ENCODE measurements at places on chromosomes 2 and 18.

GRCh38 chr18:35174745-35175144 lies 66.1 kb upstream of the ZNF397 start:
- DNase-seq, result no peak

DNA sequence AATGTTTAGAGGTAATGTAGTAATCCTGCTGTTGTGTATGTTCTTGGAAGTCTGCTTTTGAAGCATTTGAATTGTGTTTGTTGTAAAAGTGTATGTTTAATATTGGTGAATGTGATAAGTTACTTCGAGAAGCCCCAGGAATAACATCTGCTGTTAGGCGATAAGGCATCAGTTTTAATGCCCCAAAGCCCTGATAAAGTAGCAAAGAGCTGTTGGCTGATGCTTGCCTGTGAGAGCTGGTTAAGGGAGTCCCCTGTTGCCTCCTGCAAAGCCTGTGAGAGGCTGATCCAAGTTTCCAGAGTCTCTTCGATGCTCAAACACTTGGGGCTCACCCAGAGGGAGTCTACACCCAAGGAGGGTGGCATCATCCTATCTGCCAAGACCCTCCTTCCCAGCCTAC lies 110.3 kb downstream of the RNF152 start:
- DNase-seq, result no peak

DNA sequence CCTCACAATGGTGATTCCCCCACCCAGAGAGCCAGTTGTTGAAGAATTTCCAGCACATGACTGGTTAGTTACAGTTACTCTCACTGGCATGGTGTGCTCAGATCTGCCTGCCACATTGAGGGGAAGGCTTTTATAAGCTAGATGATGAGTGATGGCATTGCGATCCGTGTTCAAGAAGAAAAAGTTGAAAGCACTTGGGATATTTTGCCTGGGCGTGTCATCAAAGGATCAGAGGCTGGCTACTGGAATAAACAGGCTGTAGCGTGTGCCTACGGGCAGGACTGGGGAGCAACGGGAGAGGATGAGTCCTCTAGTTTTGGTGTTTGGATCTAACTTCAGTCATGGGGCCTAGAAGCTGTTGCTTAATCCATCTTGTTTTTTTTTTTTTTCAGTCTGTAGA lies 175.0 kb downstream of the SETBP1 start:
- no peak for DNase-seq

DNA sequence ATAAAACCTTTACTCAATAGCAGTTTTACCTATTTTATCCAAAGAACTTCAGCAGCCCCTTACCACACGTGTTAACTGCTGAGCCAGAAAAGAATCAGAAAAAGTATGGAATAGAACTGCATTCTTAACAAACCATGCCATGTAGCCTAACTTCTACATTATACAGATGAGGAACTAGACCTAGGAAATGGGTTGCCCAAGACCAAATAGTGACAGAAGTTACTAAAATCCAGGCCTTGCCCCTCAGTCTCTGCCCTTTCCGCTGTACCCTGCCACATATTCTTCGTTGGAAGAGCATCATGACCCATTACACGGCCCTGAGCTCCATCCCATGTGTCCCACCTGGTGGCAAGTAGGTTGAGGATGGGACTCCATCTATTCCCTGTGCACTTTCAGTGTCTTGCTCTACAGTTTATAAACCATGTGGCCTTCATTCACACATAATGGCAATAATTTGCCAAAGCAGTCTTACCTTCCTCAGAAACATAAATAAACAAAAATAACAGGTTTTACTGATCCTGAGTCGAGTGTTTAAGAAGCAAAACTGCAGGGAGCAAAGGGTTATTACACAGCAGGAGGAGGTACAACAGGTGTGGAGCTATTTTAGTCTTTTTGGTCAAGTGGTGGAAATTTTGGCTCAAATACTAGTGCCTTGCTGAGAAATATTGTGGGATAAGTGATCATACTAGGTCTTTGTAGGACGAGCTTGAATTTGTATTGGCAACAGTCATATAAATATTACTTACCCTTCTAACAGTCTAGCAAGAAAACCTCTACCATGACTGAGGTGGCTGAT lies 46.5 kb downstream of the HNRNPLL start:
- DNase-seq, result no peak

DNA sequence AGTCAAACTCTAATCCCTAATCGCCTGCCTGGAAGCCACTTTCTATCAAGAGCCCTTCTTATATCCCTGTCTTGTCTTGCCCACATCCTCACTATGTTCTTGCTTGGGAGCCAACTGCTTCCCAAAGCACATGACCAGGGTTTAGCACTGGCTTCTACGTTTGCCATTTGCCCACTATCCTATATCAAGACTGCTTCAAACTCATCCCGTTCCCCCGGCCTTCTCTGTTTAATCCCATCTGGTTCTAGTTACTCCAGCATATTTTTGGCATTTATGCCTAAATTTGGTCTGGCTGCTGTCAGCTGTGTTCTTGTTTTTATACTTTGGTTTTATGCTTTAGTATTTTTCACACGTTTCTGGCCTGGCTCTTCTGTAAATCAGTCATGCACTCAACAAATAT lies 40.2 kb downstream of the POLR1A start:
- DNase-seq, result no peak

GRCh38 chr2:7010391-7011054 lies 93.3 kb downstream of the RNF144A start:
- no peak for DNase-seq

DNA sequence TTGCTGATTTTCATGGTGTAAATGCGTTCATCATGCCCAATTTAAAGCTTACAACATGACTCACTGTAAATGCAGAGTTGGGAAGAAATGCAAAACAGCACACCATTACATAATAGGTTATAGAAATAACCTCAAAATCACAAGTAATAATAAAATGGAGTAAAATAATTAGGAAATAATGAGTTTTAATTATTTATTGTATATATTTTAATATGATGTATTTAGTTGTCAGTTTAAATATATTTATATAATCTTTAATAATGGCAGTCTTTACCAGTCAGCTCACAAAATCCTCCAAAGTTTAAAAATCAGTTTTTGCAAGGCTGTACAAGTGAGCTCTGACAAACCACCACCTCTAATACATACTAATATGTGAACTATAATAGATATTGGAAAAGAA lies 180.2 kb downstream of the RND3 start:
- DNase-seq, result no peak

DNA sequence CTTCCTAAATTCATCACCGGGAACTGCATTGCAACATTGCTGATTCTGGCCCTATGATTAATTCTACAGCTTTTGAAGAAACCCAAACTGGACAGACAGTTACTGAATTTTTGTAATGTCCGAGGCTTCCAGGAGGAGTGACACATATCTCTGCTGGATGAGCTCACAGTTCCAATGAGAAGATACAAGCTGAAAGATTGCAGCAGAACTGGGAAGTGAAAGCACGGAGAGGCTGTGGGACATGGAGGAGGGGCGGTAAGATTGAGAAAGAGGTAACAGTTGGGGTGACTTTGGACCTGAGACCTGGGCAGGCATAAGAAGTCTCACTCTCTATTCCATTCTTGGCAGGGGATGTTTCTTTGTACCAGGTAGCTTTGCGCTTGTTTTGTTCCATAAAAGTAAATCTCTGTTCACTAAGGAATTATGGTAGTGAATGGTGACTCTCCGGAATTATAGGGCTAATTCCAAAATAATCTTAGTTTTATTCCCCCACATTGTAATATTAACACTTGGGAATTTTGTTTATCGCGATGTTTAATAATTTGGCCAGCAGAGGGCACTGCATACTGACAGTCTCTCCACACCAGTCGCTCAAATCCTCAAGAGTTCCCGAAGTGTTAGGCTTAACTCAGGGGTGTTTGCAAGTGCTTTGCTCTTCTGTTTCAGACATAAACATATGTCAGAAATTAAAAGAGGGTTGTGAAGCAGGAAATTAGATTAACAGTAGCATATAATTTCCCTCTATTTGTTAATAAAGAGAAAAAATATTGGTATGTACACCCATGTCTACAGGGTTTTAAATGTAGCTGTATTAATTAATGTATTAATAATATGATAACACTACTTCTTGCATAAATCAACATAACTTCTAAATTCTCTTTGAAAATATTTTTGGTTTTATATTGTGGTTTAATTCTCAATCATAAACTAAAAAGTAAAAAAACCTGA lies 201.4 kb downstream of the SOCS6 start:
- DNase-seq, result peak; percentile 42

GRCh38 chr18:67766930-67767329 lies 250.4 kb upstream of the DSEL start:
- DNase-seq, result no peak

GRCh38 chr2:235008584-235009044 lies 56.8 kb downstream of the SH3BP4 start:
- no peak for DNase-seq

DNA sequence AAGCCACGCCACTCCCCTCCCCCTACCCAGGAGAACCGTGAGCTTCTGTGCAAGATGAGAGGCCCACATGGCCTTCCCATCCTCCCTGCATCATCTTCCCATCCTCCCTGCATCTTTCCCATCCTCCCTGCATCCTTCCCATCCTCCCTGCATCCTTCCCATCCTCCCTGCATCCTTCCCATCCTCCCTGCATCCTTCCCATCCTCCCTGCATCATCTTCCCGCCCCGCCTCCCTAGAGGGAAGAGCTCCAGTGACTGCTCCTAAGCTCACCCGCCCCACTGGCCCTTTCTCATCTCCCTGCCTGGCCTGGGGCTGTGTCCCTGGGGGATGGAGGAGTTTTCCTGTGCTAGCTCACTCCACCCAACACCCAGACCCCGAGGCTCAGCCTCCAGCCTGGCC lies 93.3 kb upstream of the ASAP2 start:
- DNase-seq, result no peak

- DNase-seq, result no peak
Observed at GRCh38 chr18:4256766-4257417, 198.2 kb downstream of the DLGAP1 start.

DNA sequence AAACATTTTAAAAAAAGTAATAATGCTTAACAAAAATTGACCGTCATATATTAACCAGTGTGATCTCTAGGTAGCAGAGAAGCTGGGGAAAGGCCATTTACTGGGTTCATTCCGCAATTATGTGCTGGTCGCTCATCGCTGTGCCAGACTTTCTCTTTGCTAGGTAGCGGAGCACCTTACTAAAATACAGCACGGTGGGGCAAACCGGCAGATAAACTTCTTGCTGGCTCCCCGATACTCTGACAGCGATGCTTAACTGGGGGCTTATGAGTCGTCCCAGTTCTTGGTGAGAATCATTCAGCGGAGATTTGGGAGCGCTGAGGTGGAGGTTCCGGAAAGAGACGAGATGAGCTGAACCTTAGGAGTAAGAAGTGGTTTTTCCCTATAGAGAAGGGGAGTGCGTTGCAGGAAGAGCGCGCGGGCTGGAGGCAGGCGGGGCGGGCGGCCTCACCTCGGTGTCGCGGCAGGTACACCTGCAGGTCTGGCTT lies 605 bp downstream of the C2orf68 start:
- no peak for DNase-seq

- DNase-seq, result no peak
Observed at GRCh38 chr18:46756559-46757201, at the start of gene ST8SIA5. ST8SIA5 (minus strand) TSS chr18:46757053; CDS start chr18:46756508, 545 bp downstream.

DNA sequence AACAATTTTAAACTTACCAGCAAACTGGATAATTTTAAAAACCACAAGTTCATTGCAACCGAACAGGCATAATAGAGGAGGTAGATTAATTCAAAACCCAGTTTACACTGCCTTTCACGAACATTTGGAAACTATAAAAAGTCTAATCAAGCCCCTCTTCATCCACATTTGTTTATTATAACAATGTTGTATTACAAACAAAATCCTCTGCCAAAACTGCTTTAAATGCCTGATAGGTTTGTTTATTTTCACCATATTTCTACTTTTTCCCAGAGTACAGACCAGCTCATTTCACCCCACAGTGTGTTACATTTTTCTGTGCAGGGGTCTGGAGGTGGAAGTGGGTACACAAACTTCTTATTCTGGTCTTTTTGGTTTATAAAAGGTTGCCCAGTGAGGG lies 184.2 kb downstream of the OSR1 start:
- DNase-seq, result no peak
